ENCODE measurements at places on chromosomes 4 and X. TPM values are rescaled to one million over a fixed set of nuclear protein-coding genes. Genes with fewer than 3 reads are reported as not detected.
A peak's percentile ranks its signal among the peaks of the same experiment; 100 is the strongest.

GRCh38 chr4:36614011-36614410 lies 332.6 kb downstream of the DTHD1 start:
- no peak overlapping the region for H3K4me3 ChIP-seq
- H3K27ac ChIP-seq, result no peak overlapping the region
- no peaks in the 10 kb centered on the region for H3K27me3 ChIP-seq
- DNase-seq, result no peak
- no peaks in the 10 kb centered on the region for H3K36me3 ChIP-seq

DNA sequence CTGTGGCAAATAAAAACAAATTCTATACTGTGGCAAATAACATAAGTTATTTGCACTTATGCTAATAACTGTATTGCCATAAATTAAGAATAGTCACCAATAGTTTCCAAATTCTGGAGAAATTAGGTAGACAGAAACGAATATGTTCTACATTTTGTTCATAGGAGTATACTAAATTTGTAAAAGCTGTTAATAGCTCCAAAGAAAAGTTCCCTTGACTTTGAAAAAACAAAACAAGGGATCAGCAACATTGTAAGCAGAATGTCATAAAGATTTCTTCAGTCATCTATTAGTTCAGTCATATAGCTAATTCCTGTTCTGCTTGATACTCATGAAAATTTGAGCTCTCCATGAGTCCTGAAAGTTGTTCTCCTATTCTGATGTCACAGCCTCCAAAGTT lies 1472.8 kb downstream of the C4orf33 start:
- H3K36me3 ChIP-seq, result no peaks in the 10 kb centered on the region
- no peak overlapping the region for H3K27ac ChIP-seq
- no peaks in the 10 kb centered on the region for H3K4me1 ChIP-seq
- DNase-seq, result no peak
- H3K4me3 ChIP-seq, result no peak overlapping the region

Gene CT45A3
- not detected for total RNA-seq

DNA sequence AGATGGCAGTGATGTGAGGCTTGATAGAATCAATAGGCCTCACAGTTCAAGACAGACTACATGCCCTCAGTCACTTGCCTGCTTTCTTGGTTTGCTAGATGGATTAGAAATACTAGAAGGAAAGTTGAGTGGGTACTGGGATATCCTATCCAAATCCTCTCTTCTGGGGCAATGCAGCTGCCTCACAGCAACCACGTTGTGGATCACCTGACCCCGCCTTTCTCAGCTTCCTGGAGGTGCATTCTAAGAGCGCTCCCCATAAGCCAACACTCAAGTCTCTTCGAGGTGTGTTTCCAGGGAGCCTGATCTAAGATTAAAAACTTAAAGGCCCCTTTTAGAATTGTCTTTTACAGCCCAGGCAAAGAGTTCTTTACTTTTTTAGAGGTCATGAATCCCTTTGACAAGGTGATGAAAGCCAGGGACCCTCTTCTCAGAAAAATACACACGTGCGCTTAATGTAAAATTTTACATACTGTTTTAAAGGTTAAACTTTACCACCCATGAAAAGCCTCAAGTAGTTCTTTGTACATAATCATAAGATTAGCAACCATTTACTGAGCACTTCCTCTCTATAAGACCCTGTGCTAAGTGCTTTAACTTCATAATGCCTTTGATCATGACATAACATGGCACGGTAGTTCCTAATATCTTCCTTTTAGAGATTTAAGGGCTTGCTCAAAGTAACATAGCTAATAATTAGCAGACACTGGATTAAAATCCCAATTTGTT lies 840 bp upstream of the RPL34 start:
- H3K4me1 ChIP-seq, result peaks cover 16% of the 10 kb centered on the region
- H3K27me3 ChIP-seq, result no peaks in the 10 kb centered on the region
- DNase-seq, result peak; percentile 58

Gene HMGB2
- 671 TPM for total RNA-seq

Gene SPANXA1
- total RNA-seq, result 0.09 TPM

- no peaks in the 10 kb centered on the region for H3K4me1 ChIP-seq
- H3K4me3 ChIP-seq, result no peak overlapping the region
- H3K27me3 ChIP-seq, result no peaks in the 10 kb centered on the region
- no peak overlapping the region for H3K27ac ChIP-seq
Measured at GRCh38 chrX:48700951-48701653, 4.6 kb downstream of the SUV39H1 start.

Gene CXCL10
- 50.4 TPM for total RNA-seq

Gene FRMD7
- under 0.01 TPM for total RNA-seq

GRCh38 chrX:1587161-1587560 lies 4.2 kb upstream of the AKAP17A start:
- DNase-seq, result no peak
- H3K4me1 ChIP-seq, result no peaks in the 10 kb centered on the region
- no peaks in the 10 kb centered on the region for H3K36me3 ChIP-seq
- no peaks in the 10 kb centered on the region for H3K27me3 ChIP-seq

Gene LDOC1
- total RNA-seq, result 1.8 TPM

GRCh38 chrX:153055871-153056749 lies at the start of gene PNMA3:
PNMA3 (plus strand) TSS chrX:153056470; CDS start chrX:153057056, 586 bp downstream.
- no peak for DNase-seq
- H3K36me3 ChIP-seq, result no peaks in the 10 kb centered on the region
- peaks cover 33% of the 10 kb centered on the region for H3K27me3 ChIP-seq
- H3K27ac ChIP-seq, result no peak within 1 kb of the TSS

DNA sequence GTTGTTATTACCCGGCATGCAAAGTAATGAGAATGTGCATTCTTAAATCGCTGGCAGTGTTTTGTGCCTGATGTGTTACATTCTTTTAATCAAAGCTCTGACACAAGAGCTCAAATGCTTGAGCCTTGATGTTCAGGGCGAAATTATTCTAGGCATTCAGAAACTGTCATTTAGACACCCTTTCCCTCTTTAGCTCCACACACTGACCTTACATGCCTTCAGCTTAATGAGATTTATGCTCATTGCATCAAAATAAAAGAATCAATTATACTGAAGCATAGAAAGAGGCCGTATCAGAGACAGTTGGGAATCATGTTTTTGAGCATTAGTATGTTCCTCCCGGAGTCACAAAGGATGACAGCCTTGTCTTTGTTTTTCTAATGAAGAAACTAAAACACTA lies 56.7 kb downstream of the FAM114A1 start:
- H3K36me3 ChIP-seq, result no peaks in the 10 kb centered on the region
- DNase-seq, result no peak
- no peaks in the 10 kb centered on the region for H3K27me3 ChIP-seq
- no peak overlapping the region for H3K27ac ChIP-seq
- H3K4me3 ChIP-seq, result no peak overlapping the region

Gene TBC1D1
- 65.7 TPM for total RNA-seq

GRCh38 chr4:27861802-27862201 lies 1001.2 kb downstream of the STIM2 start:
- H3K27me3 ChIP-seq, result no peaks in the 10 kb centered on the region
- no peaks in the 10 kb centered on the region for H3K4me1 ChIP-seq
- no peak for DNase-seq
- H3K36me3 ChIP-seq, result no peaks in the 10 kb centered on the region
- H3K27ac ChIP-seq, result no peak overlapping the region

GRCh38 chr4:108574402-108574801 lies 46.0 kb upstream of the RPL34 start:
- no peak overlapping the region for H3K4me3 ChIP-seq
- no peaks in the 10 kb centered on the region for H3K36me3 ChIP-seq
- peaks cover 31% of the 10 kb centered on the region for H3K4me1 ChIP-seq
- H3K27ac ChIP-seq, result no peak overlapping the region
- DNase-seq, result no peak
- no peaks in the 10 kb centered on the region for H3K27me3 ChIP-seq

GRCh38 chr4:56389558-56389957 lies 2.3 kb upstream of the AASDH start:
- H3K27ac ChIP-seq, result no peak overlapping the region
- H3K36me3 ChIP-seq, result no peaks in the 10 kb centered on the region
- peaks cover 12% of the 10 kb centered on the region for H3K4me1 ChIP-seq
- H3K27me3 ChIP-seq, result no peaks in the 10 kb centered on the region
- DNase-seq, result no peak

Gene KLHL4
- total RNA-seq, result 1.7 TPM

- no peak overlapping the region for H3K4me3 ChIP-seq
- no peak for DNase-seq
- H3K4me1 ChIP-seq, result no peaks in the 10 kb centered on the region
- H3K36me3 ChIP-seq, result no peaks in the 10 kb centered on the region
- H3K27ac ChIP-seq, result no peak overlapping the region
Measured at GRCh38 chrX:73913580-73913979, 350.6 kb downstream of the CHIC1 start.

Gene FAAH2
- total RNA-seq, result 24.5 TPM

Gene MAGED4B
- total RNA-seq, result 5.4 TPM

Gene NEUROG2
- not detected for total RNA-seq

Gene TIGD4
- 0.66 TPM for total RNA-seq

- H3K27ac ChIP-seq, result no peak overlapping the region
- H3K27me3 ChIP-seq, result peaks cover 79% of the 10 kb centered on the region
- peak overlapping the region; percentile 41 for H3K4me3 ChIP-seq
- no peak for DNase-seq
- peaks cover 24% of the 10 kb centered on the region for H3K4me1 ChIP-seq
Measured at GRCh38 chr4:84499624-84499982, 511 bp upstream of the NKX6-1 start.

Gene PHOX2B
- total RNA-seq, result not detected

DNA sequence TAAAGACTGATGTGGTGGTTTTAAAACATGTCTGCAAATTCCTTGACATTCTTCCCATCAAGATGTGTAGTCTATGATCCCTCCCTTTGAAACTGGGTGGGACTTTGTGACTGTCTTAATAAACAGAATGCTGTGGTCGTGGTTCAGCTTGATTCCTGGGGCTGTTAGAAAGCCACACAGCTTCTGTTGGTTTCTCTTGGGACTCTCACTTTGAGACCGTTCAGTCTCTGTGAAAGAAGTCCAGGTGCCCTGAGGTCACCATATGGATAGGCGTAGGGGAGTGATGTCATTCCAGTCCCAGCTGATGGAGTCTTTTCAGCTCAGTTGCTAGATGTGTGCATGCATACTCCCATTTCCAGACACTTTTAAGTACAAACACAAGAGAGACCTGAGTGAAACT lies 216.6 kb downstream of the KDR start:
- H3K27ac ChIP-seq, result no peak overlapping the region
- no peaks in the 10 kb centered on the region for H3K27me3 ChIP-seq
- no peak for DNase-seq
- no peaks in the 10 kb centered on the region for H3K36me3 ChIP-seq
- H3K4me1 ChIP-seq, result no peaks in the 10 kb centered on the region

DNA sequence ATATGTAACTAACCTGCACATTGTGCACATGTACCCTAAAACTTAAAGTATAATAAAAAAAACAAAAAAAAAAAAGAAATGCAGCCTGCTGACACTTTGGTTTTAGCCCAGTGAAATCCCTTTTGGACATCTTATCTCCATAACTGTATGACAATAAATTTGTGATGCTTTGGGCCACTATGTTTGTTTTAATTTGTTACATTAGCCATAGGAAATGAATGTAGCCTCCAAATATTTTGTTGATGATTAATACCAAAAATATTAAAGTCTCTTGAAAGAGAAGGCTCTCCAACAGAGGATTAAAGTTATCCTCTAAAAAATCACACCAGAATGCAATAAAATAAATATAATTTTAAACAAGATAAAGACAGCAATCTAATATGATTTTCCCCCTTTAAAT lies 852.7 kb upstream of the SLIT2 start:
- no peak overlapping the region for H3K4me3 ChIP-seq
- DNase-seq, result no peak
- H3K36me3 ChIP-seq, result no peaks in the 10 kb centered on the region
- H3K27me3 ChIP-seq, result no peaks in the 10 kb centered on the region
- no peaks in the 10 kb centered on the region for H3K4me1 ChIP-seq
- no peak overlapping the region for H3K27ac ChIP-seq
